ENCODE measurements at places on chromosomes 6 and 20. TPM values are rescaled to one million over a fixed set of nuclear protein-coding genes. Genes with fewer than 3 reads are reported as not detected.

The CYP39A1 gene
- polyA plus RNA-seq, result not detected

The MLN gene
- not detected for polyA plus RNA-seq

The VWA7 gene
- polyA plus RNA-seq, result 0.21 TPM

The SLCO4A1 gene
- 0.40 TPM for polyA plus RNA-seq

The POM121L2 gene
- not detected for polyA plus RNA-seq

The BTNL2 gene
- polyA plus RNA-seq, result not detected

The HLA-B gene
- 11,927 TPM for polyA plus RNA-seq

The PIGT gene
- 190 TPM for polyA plus RNA-seq

The HTR1E gene
- not detected for polyA plus RNA-seq

The HRH3 gene
- not detected for polyA plus RNA-seq

The NFYA gene
- polyA plus RNA-seq, result 12.4 TPM

The ZC3H12D gene
- not detected for polyA plus RNA-seq

The PAX1 gene
- polyA plus RNA-seq, result not detected
